ENCODE measurements at places on chromosomes 5 and 9. TPM values are rescaled to one million over a fixed set of nuclear protein-coding genes. Genes with fewer than 3 reads are reported as not detected.

The WHRN gene
- total RNA-seq, result 6.2 TPM

The THBS4 gene
- total RNA-seq, result 2.9 TPM

The RAB14 gene
- total RNA-seq, result 101 TPM

The RIMOC1 gene
- total RNA-seq, result 25.1 TPM

DNA sequence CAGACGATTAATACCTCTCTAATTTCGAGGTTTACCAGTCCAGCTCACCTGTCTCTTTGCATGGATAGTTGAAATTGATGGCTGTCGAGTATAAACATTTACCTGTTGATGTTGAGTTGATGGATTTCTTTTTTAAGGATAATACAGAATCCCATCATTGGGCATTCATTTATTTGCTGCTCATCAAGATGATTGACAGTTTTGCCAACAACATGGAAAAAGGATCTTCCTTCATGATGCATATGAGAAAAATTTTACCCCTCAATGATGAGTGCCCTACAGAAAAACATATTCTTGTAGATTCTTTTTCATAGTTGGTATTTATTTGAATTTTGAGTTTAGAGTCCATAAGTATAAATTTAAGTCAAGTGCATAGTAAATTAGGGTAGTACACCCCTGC lies 59.2 kb downstream of the ZCCHC7 start:
- no peak for DNase-seq

- no peak for DNase-seq
Observed at GRCh38 chr9:111978616-111979015, 82.0 kb downstream of the UGCG start.

DNA sequence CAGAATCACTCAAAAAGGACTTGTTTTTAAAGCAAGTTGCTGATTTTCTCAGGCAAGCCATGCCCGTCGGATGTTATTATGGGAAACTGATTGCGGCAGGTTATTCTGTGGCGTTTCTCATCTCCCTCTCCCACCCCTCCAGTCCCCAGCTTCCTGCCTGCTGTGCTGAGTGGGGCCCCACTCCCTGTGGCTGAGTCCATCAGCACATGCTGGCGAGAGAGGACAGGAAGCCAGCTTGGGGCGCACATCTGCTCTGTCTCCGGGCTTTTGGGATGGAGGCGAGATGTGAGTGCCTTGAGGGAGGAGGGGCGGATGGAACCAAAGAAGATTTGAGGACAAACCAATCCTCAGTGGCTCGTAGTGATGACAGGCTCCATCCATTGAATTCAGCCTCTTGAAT lies 108.0 kb downstream of the DAPK1 start:
- no peak for DNase-seq
